ENCODE measurements at places on chromosomes 16 and 17.
A peak's percentile ranks its signal among the peaks of the same experiment; 100 is the strongest.

DNA sequence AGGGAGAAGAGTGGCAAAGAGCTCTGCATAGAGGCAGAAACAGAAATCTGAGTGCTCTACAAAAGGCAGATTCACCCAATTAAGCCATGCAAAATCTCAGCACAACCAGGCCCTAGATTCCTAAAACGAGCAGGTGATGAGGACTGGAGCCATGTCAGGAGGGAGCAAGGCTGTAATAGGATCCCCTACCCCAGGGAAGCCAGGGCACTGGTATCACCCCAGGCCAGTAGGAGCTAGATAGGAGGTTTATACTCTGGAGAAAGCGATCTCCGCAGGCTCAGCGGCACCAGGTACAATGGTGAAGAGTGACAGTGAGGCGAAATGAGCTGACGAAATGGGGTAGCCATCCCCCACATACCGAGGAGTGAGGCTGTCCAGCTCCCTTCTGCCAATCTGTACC is 171.5 kb downstream of the PARN start:
- no peak for DNase-seq

GRCh38 chr17:19492141-19492540 is 41.5 kb upstream of the SLC47A1 start:
- DNase-seq, result peak; percentile 12

DNA sequence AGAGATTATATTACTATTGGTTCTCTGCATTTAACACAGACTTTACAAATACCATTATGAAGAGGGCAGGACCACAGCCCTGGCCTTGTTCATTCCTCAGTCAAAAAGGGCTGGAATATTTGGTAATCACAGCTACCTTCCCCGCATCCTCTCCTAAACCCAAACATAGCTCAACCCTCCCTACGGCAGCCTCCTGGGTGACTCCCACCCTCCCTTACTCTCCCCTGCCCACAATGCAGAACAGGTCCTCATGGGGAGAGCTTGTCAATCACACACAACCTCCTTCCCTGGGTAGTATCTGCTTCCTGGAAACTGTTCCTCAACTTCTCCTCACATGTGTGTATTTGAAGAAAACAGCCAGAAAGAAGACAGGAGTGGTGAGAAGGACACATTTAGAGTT is 224.2 kb downstream of the C16orf78 start:
- peak; percentile 15 for DNase-seq

- DNase-seq, result peak; percentile 67
Observed at GRCh38 chr17:2181206-2181896, 122.2 kb downstream of the SMG6 start.

DNA sequence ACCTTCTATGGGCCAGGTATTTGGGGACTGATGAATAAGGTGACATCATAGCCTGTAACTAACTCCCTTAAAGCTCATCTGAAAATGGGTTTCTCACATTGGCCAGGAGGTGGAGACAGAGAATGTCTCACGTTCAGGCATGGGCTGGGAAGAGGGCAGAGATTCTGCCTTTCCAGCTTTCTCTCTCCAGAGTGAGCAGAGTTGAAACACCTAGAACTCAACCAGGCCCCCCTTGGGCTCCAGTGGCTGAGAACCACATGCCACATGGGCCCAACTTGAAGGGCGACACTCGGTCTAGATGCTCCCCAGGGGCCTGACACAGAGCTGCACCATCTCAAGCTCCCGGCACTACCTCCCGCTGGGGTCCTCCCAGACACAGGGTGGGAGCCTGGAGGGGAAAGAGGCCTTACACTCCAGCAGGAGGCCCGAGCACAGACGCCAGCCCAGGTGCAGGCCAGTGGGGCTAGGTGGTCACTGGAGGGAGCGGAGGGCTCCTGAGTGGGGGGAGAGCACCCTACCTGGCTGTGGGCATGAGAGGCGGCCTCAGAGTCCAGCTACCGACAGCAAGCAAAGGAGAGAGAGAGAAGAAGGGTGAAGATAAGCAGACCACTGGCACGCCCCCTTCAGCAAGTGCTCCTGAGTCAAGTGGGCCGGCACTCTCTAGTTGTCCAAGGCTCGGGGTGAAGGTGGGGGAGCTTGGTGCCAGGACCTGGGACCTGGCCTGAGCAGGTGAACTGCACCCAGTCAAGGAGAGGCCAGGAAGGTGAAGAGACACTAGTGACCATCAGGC is 55.9 kb downstream of the MYO18A start:
- DNase-seq, result no peak

DNA sequence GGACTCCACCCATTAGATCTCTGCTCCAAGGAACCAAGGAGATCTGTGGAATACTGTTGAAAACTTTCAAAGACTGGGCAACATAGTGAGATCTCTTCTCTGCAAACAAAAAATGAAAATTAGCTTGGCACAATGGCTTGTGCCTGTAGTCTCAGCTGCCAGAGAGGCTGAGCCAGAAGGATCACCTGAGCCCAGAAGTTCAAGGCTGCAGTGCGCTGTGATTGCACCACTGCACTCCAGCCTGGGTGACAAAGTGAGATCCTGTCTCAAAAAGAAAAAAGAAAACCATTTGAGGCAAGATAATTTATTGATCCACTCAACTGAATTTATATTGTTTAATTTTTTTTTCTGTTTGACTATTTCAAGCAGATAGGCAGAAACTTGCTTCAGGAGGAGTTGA is 54.8 kb downstream of the CHD9NB start:
- DNase-seq, result no peak

GRCh38 chr16:52492789-52493357 is 54.1 kb downstream of the TOX3 start:
- DNase-seq, result no peak

DNA sequence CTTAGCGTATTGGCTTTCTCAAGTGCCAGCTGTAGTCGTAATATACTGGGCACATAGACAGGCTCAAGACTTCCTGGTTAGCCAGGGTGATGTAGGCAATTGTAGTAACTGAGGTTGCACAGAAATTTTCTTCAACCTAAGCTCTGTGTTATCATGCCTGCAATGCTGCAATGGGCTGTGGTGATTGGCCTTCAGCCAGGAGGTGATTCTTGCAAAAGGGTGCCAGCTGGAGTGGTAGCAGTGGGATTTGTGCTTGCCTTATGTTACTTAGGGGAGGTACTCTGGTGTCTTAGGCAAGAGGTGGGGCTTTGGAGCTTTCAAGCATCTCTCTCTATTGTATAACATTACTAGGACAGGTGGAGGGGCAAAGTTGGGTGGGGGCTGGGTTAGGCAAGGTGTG is 495.1 kb downstream of the CDH11 start:
- DNase-seq, result no peak

DNA sequence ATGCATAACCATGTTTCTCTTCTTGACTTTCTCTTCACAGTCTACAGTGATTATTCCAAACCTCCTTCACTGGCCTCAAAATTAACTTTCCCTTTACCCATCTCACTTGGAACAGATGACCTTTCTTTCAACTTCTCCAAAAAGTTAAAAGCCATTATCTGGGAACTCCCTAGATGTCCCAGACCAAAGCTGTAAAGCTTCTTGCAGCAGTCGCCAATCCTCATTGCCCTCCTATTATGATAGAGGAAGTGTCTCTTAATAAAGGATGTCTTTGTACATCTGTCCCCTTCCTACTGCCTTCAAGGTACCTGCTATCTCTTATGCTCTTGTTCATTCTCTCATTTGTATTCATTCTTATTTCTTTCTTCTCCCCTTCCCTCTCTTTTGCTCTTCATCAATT is 127.5 kb downstream of the MRTFB start:
- DNase-seq, result no peak

GRCh38 chr16:30359871-30360170 is 4.7 kb upstream of the CD2BP2 start:
- no peak for DNase-seq

Measured in sciatic nerve (tissue), 2 donors.